Aorta (tissue), 5 donors: ENCODE measurements at places on chromosomes 7 and 10.

- no peak for DNase-seq
- H3K36me3 ChIP-seq = no peaks in the 10 kb centered on the region
- no peak within 1 kb of the TSS for H3K27ac ChIP-seq
Observed at GRCh38 chr10:97185326-97186058, at the start of gene SLIT1. SLIT1 (minus strand) TSS chr10:97185959; CDS start chr10:97185674, 285 bp downstream.

- peaks cover 5% of the 10 kb centered on the region for H3K4me1 ChIP-seq
- H3K36me3 ChIP-seq = peaks cover 2% of the 10 kb centered on the region
Observed at GRCh38 chr10:72794260-72794659, 99.3 kb upstream of the OIT3 start.

- no peaks in the 10 kb centered on the region for H3K4me1 ChIP-seq
- H3K36me3 ChIP-seq = peaks cover 2% of the 10 kb centered on the region
- H3K27me3 ChIP-seq = no peaks in the 10 kb centered on the region
Observed at GRCh38 chr7:137592232-137592896, 248.8 kb upstream of the PTN start.

DNA sequence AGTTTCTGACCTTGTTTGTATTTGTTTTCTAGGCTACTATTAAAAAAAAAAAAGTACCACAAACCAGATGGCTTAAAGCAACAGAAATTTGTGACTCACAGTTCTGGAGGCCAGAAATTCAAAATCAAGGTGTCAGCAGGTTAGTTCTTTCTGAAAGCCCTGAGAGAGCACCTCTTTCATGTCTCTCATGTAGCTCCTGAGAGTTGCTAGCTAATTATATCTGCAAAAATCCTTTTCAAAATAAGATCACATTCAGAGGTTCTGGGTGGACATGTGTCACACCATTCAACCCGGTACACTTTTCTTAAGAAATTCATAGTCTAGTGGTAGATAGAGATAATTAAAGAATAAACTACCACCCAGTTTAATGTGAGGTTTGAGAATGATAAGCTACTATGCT, 888.6 kb downstream of the GRID1 start:
- no peak overlapping the region for H3K4me3 ChIP-seq
- no peaks in the 10 kb centered on the region for H3K4me1 ChIP-seq
- no peak for DNase-seq

GRCh38 chr10:974038-974784, 14.0 kb upstream of the GTPBP4 start:
- H3K4me1 ChIP-seq = no peaks in the 10 kb centered on the region
- DNase-seq = no peak
- no peak overlapping the region for H3K27ac ChIP-seq
- H3K36me3 ChIP-seq = no peaks in the 10 kb centered on the region
- H3K4me3 ChIP-seq = no peak overlapping the region
- H3K27me3 ChIP-seq = no peaks in the 10 kb centered on the region
